Left renal cortex interstitium (tissue), 4 donors: ENCODE measurements at places on chromosomes 13 and 19. TPM values are rescaled to one million over a fixed set of nuclear protein-coding genes. Genes with fewer than 3 reads are reported as not detected.

Gene ZNF440
- polyA plus RNA-seq = 19.3 TPM

GRCh38 chr13:94128430-94128829 lies 351.1 kb downstream of the DCT start:
- DNase-seq = no peak

GRCh38 chr19:40416918-40417642 lies 3.9 kb upstream of the PRX start:
- DNase-seq = no peak

DNA sequence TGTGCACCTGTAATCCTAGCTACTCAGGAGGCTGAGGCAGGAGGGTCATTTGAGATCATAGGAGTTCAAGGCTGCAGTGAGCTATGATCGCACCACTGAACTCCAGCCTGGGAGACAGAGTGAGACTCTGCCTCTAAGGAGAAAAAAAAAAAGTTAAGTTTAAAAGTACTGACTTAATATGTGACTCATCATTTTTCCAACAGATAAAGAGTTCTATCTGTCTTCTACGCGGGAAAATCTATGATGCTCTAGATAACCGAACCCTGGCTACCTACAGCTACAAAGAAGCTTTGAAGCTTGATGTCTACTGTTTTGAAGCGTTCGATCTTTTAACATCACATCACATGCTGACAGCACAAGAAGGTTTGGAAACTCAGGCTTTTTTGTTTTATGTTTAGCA lies 7.2 kb downstream of the CDC16 start:
- DNase-seq = no peak

GRCh38 chr13:26971990-26972887 lies 199.4 kb downstream of the USP12 start:
- DNase-seq = no peak

Gene C2CD4C
- 3.4 TPM for polyA plus RNA-seq

Gene PSG6
- polyA plus RNA-seq = not detected

- DNase-seq = no peak
Measured at GRCh38 chr13:79946556-79946955, 394.4 kb downstream of the SPRY2 start.

GRCh38 chr19:55354698-55355212 lies at the start of gene COX6B2:
Gene COX6B2, minus strand, starts transcription at chr19:55354719. Its CDS starts 198 bp downstream, at chr19:55354521.
- DNase-seq = no peak

GRCh38 chr19:32357720-32358119 lies 12.3 kb downstream of the ZNF507 start:
- no peak for DNase-seq

GRCh38 chr13:113729187-113730019 lies 29.6 kb upstream of the TMEM255B start:
- no peak for DNase-seq

GRCh38 chr19:33445442-33446329 lies 72.2 kb downstream of the CEBPG start:
- no peak for DNase-seq

DNA sequence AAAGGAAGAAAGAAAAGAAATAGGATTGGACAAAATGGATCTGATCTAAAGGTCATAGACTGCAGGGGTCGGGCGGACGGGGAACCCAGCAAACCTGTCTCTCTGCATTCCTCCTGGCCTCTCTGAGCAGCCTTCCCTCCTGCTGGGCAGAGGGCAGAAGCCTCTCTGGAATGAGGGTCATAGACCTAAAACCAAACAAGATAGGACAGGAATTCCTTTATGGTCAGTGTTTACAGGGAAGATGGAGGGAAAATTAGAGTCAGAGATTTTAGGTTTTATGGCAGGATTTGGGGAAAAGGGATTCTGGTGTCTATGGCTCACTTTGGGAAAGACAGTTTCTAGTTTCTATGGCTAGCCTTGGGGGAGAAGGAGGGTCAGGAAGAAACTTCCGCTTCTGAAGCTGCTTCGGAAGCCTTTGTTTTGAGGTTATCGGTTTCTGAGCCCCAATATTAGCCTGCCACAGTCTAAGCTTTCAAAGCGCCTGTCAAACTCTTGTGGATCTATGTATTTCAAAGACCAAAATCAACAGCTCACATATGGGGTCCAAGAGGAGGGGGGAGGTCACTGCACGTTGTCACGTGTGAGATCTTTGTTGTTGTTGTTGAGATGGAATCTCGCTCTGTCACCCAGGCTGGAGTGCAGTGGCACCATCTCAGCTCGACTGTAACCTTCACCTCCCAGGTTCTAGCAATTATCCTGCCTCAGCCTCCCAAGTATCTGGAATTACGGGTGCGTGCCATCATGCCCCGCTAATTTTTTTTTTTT lies 18.9 kb upstream of the DPRX start:
- DNase-seq = no peak

GRCh38 chr19:27742041-27742440 lies 1470.9 kb downstream of the UQCRFS1 start:
- DNase-seq = no peak

Gene TMEM205
- 135 TPM for polyA plus RNA-seq

DNA sequence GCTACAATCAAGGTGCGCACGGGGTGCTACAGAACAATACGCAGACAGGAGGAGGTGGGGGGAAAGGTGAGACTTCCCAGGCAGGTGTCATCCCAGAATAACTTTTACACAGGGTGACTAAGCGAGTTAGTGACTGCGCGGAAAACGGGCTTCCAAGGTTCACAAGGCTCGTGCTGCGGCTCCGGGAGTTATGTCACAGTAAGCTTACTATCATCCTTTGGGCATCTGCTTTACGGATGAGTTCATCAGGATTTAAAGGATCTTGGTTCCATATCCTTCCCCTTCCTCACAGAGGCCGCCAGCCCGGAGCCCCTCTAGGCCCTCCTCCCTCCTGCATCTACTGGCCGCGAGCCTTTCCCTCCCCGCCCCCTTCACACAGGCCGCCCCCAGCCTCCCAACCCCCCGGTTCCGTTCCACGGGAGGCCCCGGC lies 474 bp upstream of the IFT88 start:
- peak; percentile 63 for DNase-seq

DNA sequence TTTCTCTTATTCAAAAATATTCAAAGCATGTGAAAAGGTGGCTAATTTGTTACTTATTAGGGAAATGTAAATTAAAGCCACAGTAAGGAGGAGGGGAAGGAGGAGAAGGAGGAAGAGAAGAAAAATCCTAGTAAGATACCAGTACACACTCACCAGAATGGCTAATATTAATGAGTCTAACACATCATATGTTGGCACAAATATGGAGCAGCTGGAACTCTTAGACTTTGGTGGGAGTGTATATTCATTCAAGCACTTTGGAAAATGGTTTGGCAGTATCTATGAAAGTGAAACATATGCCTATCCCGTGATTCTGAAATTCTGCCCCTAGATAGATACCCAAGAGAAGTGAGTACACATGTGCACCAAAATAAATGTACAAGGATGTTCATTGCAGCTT lies 38.1 kb upstream of the RGCC start:
- no peak for DNase-seq

Gene RAB20
- polyA plus RNA-seq = 8.3 TPM

Gene TPGS1
- 6.4 TPM for polyA plus RNA-seq

GRCh38 chr13:103078158-103078557 lies 11.9 kb upstream of the SLC10A2 start:
- DNase-seq = no peak
